ENCODE measurements at places on chromosomes 6 and 20. TPM values are rescaled to one million over a fixed set of nuclear protein-coding genes. Genes with fewer than 3 reads are reported as not detected.

The SAPCD1 gene
- 16.7 TPM for total RNA-seq

GRCh38 chr6:36115412-36115811, 14.9 kb upstream of the MAPK13 start:
- DNase-seq: no peak

GRCh38 chr6:13030396-13030795, 297.9 kb downstream of the TBC1D7 start:
- DNase-seq: no peak

- no peak for DNase-seq
These were observed 79.2 kb upstream of the MPC1 start for GRCh38 chr6:166461821-166462460.

GRCh38 chr6:42378536-42378935, 73.2 kb downstream of the TRERF1 start:
- DNase-seq: no peak

- no peak for DNase-seq
These were observed 10.9 kb upstream of the SLC2A12 start for GRCh38 chr6:134063121-134063965.

DNA sequence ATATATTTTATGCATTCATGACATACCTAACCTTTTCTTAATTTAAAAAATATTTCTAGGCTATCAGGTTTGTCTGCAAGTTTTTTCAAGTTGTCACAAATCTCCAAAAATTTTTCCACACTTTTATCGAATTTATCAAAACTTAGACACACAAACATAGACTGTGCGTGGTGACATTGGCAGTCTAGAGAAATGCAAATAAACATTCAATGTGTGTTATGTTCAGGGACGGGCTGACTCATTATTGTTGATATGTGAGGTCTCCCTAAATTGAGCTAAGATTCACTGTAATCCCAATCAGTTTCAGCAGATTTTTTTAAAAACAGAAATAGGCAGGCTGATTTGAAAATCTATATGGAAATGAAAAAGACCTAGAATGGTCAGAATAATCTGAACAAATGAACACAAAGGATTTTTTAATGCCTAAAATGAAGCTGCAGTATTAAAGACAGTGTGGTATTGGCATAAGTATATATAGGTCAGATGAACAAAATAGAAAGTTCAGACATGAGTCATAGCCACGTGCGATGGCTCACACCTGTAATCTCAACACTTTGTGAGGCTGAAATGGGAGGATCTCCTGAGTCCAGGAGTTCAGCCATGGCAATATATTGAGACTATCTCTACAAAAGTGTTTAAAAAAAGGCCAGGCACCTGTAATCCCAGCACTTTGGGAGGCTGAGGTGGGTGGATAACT, 19.2 kb downstream of the BLTP3A start:
- no peak for DNase-seq

DNA sequence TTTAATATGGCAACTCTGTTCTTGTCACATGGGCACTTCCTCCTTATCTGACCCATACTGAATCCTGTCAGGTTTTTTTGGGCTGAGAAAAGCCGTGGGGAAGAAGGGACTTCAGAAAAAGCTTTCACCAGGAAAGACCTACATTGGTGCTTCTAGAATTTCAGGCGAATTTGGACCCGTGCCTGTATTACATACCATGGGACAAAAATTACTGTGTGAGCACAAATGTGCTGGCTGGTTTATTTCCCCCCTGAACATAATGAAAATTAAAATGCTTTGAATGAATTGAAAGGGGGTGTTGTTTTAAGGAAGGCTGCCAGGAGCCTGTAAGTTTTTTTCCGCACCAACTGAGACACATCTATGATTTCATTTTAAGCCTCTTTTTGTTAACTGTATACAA, 29.6 kb downstream of the CAP2 start:
- DNase-seq: no peak
